Chondrocyte (in vitro differentiated cells): ENCODE measurements at places on chromosomes 12 and 14.

DNA sequence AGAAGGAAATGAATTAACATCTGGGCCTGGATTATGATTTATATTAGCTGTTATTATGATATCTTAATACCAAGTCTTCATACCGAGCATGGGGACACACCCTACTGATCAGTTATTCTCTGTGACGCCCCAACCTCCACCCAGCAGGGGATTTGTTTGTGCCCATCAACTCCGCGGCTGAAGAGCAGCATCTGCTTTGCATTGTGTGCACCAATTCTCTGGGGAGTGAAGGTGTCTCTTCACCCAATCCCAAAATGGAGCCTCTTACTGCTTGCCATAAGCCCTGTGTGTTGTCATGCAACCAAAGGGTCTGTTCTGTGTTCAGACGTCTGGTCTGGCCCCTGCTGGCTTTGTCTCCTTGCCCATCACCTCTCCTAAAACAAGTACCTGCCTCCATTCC lies 25.4 kb downstream of the DHRS2 start:
- DNase-seq = no peak

DNA sequence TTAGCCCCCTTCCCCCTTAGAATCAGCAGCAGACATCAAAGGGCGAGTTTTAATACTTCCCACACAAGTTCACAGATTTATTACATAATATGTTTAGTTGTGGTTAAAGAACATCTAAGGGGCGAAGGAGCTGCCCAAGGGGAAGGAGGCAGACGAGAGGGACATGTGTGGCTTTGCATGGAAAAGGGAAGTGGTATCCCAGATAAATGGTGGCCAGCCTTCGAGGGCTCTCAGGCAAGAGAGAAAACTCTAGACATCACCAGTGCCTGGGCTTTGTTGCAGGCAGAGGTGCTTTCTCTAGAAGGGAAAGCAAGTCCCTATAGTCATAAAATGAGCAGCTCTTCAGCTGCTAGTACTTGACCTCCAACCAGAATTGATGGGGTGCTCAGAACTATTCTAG lies 121.2 kb downstream of the CACNA1C start:
- DNase-seq = no peak

- no peak for DNase-seq
Observed at GRCh38 chr14:99424306-99424877, 56.3 kb downstream of the SETD3 start.

- no peak for DNase-seq
Observed at GRCh38 chr12:116694653-116695463, 43.0 kb downstream of the SPRING1 start.

- no peak for DNase-seq
Observed at GRCh38 chr14:86088156-86088555, 558.2 kb downstream of the FLRT2 start.

GRCh38 chr14:95533391-95533821 lies 1.4 kb upstream of the GLRX5 start:
- DNase-seq = no peak

- no peak for DNase-seq
Observed at GRCh38 chr12:57168058-57168457, 20.6 kb upstream of the LRP1-AS start.

GRCh38 chr12:52151837-52152783 lies 39.7 kb downstream of the KRT80 start:
- no peak for DNase-seq

- DNase-seq = no peak
Observed at GRCh38 chr14:73842201-73842600, 9.4 kb upstream of the PTGR2 start.

GRCh38 chr14:74179856-74180255 lies 59.4 kb upstream of the VSX2 start:
- no peak for DNase-seq

GRCh38 chr12:20194171-20194570 lies 174.2 kb upstream of the PDE3A start:
- no peak for DNase-seq

DNA sequence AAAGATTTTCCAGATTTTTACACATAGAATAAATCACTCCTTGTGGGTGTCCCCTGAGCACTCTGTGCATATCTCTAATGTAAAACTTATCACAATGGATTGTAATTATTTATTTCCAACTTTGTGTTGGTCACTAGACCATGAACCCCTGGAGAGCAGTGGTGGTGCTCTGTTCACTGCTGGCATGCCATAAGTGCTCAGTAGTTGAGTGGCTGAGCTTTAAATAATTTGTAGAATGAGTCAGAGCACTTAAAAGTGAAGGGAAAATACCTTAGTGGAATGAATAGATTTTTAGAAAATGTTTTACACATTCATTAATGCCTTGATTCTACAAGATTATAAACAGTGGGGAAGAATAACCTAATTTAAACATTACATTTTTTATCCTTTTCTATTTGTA lies 6.3 kb downstream of the MGAT4C start:
- no peak for DNase-seq

DNA sequence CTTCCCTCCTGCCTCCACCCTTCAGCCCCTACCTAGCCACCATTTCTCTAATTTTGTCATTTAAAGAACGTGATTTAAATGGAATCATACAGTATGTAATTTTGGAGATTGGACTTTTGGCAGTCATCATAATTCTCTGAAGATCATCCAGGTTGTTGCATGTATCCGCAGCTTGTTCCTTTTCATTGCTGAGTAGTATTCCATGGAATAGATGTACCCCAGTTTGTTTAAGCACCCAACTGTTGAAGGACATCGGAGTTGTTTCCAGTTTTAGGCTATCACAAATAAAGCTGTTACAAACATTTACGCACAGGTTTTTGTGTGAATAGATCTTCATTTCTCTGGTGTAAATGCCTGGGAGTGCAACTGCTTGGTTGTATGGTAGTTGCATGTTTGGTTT lies 61.1 kb upstream of the PWP1 start:
- DNase-seq = no peak

DNA sequence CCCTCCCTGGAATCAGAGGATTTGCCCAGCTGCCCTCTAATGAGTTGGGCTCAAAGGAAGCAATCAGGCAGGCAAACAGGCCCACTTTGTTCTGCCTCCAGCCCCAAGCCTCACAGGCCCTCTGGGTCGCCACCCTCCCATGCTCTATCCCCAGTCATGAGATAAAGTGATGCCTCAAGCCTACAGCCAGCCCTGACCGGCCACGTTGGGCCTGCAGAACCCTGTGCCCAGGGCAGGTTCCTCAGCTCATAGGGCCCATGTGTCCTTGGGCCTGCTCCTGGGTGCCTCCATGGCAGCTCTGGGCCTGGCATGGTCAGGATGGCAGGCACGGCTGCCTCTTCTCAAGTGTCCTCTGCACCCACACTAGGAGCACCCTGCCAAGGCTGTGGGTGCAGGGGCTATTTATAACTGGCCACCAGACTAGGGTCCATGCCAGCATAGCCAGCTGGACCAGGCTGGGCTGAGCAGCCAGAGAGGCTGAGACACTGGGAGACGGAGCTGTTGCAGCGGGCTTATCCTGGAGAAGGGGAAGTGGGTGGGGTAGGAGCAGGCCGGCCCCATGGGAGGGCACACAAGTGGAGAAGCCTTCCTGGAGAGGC lies 20.2 kb downstream of the HDAC7 start:
- no peak for DNase-seq

GRCh38 chr12:56537546-56537945 lies 15.9 kb downstream of the RBMS2 start:
- DNase-seq = no peak

DNA sequence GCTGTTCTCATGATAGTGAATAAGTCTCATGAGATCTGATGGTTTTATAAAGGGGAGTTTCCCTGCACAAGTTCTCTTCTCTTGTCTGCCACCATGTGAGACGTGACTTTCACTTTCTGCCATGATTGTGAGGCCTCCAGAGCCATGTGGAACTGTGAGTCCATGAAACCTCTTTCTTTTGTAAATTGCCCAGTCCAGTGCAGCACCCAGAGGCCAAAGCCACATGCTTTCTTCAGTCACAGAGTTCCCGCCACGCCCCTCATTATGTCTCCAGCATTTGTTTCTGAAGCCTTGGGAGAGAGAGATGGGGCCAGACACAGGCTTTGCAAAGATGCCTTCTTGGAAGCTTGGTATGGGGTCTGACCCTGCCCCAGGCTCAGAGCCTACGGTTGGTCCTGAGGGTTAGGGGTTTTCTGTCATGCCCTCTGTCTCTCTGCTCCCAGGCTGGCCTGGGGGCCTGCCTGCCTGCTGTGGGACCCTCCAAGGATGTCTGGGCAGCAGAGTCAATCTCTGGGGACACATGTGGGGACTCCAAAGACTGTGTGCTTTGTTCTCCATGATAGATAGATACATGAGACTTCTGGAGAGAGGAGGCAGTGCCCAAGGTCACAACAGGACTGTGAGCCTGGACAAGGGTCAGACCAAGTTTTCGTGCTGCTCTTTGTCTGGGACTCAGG lies 114.1 kb upstream of the PRMT8 start:
- DNase-seq = no peak

- no peak for DNase-seq
Observed at GRCh38 chr12:68495336-68496070, 115.2 kb upstream of the RAP1B start.

DNA sequence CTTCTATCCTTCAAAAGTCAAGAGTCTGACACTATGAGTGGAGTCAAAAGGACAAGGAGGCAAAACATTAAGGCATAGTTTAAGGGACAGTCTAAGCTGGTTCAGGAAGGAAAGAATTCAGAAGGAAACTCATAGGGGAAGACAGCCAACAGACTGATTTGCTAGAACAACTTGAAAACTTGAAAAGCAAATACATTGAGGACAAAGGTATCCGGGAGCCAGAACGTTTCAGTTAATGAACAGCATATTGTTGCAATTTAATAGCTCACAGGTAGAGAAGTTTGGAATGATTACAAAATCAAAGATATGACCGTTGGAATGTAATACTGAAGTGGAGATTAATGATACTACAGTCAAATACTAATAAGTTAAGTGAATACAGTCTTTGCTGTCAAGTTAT lies 312.8 kb upstream of the RPL10L start:
- DNase-seq = no peak

GRCh38 chr12:50224026-50224692 lies 57.0 kb upstream of the CERS5 start:
- no peak for DNase-seq

- DNase-seq = no peak
Observed at GRCh38 chr14:95102680-95103044, 54.7 kb downstream of the DICER1 start.

DNA sequence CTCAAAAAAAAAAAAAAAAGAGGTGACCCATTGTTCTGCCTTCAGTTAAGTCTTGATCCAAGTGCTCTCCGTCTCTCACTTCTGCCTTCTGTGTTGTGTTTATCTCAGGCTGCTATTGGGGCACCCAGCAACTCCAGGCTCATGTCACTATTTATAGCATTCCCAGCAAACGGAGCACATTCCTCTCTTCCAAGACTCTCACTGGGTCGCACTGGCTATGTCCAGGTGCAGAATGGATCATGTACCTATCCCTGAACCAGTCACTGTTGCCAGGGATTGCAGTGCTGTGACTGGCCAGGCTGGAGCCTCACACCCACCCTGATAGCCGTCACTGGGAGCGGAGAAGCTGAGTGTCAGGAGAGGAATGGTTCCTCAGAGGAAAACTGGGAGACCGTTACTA lies 31.2 kb downstream of the RHOF start:
- DNase-seq = no peak
